Mucosa of descending colon (tissue), 3 donors: ENCODE measurements at places on chromosomes 12 and 14. TPM values are rescaled to one million over a fixed set of nuclear protein-coding genes. Genes with fewer than 3 reads are reported as not detected.

ACOT6 gene
- total RNA-seq: not detected

CCDC197 gene
- total RNA-seq: not detected

MSRB3 gene
- 154 TPM for total RNA-seq

SYNDIG1L gene
- not detected for total RNA-seq

SRRM4 gene
- total RNA-seq: 0.32 TPM

OTOGL gene
- 0.61 TPM for total RNA-seq

ESRRB gene
- 0.32 TPM for total RNA-seq

C12orf54 gene
- total RNA-seq: not detected

ZDHHC22 gene
- 1.7 TPM for total RNA-seq

KRT83 gene
- total RNA-seq: not detected

ASCL1 gene
- not detected for total RNA-seq

FSCB gene
- total RNA-seq: not detected

LRRC10 gene
- not detected for total RNA-seq

B4GALNT3 gene
- total RNA-seq: 94.9 TPM

TEDC1 gene
- 21.8 TPM for total RNA-seq
